Fibroblast of the aortic adventitia (primary cell): ENCODE measurements at places on chromosomes 11 and 22.

- no peak for DNase-seq
Observed at GRCh38 chr22:23526596-23527316, 53.3 kb downstream of the IGLL1 start.

- DNase-seq, result no peak
Observed at GRCh38 chr11:58004664-58005063, 19.0 kb upstream of the OR9Q1 start.

GRCh38 chr22:22166941-22167713 lies 77.5 kb upstream of the VPREB1 start:
- DNase-seq, result no peak

- no peak for DNase-seq
Observed at GRCh38 chr11:62133328-62134065, 9.7 kb downstream of the INCENP start.

DNA sequence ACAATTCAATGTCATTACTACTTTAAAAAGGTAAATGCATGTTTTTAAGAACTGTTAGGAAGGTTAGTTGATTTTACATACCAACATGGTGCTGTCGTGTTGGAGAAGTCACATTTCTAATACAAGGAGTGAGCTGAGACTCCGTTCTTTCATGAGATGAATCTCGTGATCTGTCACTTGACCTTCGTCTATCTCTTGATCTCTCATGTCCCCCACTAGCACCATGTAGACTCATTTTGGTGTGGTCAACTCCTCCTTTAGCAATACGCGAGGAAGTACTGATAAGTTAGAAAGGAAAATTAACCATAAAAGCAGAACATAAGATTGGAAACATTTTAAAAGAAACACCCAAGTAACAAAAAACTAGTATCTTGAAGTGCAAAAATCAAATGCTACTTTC lies 41.5 kb downstream of the BTBD10 start:
- no peak for DNase-seq

DNA sequence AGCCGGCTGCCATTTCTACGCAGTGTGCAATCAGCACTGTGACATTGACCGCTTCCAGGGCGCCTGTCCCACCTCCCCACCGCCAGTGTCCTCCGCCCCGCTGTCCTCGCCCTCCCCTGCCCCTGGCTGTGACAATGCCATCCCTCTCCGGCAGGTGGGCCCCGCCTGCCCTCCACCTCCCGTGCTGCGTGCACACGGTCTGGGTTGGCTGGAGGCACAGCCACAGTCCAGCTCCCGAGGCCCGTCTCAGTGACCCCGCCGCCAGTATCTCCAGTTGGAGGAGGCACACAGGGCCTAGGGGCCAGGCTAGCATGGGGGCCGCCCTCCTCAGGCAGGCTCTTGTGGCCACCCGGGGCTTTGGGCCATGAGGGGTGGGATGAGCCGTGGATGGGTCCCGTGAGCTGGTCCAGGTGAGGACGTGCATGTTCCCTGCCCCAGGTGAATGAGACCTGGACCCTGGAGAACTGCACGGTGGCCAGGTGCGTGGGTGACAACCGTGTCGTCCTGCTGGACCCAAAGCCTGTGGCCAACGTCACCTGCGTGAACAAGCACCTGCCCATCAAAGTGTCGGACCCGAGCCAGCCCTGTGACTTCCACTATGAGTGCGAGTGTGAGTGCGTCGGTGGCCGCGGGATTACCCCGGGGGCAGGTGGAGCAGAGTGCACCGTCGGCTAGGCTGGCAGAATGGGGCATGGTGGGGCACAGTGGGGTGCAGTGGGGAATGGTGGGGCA lies 29.7 kb downstream of the MUC5B start:
- DNase-seq, result no peak

GRCh38 chr11:93843906-93844305 lies 6.5 kb downstream of the VSTM5 start:
- no peak for DNase-seq

DNA sequence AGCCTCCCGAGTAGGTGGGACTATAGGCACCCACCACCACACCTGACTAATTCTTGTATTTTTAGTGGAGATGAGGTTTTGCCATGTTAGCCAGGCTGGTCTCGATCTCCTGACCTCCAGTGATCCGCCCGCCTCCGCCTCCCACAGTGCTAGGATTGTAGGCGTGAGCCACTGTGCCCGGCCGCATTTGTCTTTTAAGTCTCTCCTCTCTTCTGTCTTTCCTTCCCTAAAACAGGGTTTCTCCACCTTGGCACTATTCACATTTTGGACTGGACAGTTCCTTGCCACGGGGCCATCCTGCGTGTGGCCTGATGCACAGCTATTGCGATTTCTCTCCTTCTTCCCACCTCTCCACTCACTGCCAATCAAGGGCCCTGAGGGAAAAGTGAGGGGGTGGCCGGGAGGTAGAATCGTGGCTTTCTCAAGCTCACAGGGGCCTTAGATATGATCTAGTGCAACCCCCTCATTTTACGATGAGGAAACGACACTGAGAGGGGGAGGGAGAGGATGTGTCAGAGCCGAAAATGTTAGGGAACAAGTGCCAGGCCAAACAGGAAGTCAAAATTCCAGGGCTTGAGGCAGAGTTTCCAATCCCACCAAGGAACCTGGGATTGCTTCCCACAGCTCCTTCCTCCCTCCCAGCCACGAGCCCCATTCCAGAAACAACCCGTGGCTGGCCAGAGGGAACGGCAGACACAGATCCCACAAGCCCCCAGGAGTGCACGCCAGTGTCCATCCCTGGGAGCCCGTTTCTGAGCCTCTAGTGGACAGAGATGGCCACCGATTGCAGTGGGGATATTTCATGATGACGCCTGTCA lies 21.2 kb downstream of the SCGB1A1 start:
- peak; percentile 89 for DNase-seq

DNA sequence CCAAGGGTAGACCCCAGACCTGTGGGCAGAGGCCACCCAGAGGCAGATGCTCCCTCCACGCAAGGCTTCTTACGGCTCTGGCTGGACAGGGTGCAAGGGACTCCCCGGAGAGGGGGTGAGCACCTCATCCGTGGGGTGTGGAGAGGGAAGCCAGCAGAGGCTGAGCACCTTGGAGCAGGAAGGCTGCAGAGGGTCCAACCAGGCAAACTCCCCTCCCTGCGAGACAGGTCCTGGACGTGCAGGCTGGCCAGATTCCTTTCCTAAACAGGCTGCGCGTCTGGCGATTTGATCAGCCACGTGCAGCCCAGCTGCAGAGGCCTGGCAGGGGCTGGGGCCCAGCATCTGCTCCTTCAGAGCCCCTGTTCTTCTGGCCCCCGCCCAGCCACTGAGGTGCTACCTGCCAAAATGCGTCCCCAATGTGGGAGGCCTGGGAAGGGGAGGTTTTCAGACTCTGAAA lies 49.3 kb downstream of the WNT11 start:
- no peak for DNase-seq

DNA sequence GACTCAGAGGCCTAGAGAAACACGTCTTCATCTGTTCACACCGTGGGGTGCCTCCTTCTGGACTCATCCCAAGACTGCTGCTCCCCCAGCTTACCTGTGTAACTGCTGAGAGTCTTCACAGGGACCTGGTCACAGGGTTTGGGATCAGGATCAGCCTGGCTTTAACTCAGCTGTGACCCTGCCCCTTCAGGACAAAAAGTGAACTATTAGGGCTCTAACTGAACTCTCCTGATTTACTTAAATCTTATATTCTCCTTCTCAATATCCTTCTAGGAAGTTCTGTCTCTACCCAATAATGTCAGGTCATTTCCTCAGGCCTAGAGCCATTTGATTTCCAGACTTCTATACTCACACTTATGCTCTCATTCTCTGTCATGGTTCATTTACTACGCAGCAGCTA lies 108.4 kb downstream of the ZNF280B start:
- no peak for DNase-seq

GRCh38 chr11:75557666-75558494 lies 4.2 kb upstream of the SERPINH1 start:
- peak; percentile 98 for DNase-seq

DNA sequence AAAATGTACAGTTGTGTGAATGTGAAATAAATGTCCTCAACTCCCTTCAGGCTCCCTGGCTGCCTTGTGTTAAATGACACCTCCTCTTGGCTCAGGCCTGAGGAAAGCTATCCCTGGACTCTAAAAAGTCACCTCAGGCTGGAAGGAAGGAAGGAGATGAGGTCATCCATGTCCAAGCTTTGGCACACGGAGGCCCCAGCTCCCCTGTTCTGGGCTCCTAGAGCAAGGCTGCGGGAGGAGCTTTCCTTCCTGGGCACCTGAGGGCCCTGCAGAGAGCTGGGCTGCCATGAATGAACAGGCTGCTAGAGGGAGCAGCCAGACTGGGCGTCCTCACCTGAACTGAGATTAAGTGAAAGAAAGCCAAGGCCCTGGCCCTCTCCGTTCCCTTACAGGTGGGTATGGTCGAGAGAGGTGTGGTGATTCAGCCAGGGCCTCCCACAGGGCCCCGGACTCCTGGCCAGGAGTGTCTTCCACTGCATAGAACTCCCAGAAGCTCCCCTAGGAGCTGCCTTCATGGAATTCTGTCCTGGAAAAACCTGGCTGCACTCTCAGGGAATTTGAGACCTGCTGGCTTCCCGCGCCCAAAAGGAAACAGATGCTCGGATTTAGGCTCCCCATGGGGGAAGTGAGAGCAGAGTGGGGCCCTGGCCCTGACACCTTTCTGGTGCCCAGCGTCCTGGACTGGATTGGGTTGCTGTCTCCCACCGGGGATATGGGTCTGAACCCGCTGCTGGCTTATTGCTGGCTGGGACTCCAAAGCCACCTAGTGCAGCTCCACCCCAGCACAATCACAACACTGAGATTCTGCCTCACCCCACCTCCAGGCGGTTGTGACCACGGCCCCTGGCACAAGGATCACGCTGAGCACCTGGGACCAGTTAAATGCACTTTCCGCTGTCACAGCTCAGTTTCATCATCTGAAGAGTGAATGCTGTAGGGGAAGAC lies 22.2 kb downstream of the MYBPC3 start:
- no peak for DNase-seq

DNA sequence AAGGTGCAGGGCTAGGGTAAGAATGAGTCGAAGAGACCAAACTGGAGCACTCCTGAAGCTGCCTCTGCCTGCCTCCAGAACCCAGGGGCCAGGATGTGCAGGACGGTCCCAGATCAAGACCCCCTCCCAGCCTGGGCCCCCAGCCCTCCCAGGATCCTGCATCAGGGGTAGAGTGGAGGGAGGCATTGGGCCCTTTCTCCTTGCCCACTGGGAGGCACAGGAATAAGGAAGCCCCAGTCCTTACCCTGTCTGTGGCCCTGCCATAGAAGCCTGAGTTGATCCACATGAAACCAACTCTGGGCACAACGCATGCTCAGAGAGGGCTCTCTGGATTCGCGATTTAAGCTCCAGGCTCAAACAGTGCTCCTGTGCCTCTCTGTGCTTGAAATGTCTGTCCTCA lies 661.8 kb upstream of the B3GAT1 start:
- no peak for DNase-seq

DNA sequence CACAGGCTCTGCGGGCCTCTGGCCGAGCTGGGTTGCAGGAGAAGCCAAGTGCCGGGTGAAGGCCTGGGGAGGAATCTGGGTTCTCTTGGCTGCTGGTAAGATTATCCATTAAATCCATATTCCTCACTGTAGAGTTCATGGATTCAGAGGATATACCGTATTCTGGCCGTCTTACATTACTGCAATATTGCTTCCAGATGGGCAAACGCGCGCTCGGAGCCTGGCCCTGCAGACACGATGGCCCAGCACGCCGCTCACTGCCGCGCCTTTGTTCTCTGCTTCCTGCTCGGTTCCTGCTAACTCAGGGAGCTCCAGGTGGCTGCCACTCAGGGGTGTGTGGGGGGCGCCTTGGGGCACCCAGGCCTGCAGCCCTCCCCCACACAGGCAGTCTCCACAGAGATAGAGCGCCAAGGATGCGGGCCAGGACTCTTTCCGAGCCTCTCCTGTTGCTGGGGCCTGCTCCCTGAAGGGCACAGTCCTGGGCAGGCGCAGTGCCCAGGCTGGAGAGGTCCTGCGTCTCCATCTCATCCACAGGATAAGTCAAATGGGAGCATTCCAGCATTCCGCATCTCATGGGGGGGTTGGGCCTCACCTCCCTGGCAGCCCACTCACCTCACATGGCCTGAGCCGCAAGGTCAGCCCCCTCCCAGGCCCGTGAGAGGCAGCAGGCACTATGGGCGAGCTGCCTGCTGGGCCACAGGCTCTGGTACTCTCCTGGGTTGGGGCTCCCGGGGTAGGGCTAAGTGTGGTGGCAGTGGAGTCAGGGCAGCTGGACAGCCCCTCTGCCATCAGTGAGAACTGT lies 14.1 kb upstream of the KCNQ1OT1 start:
- no peak for DNase-seq

- peak; percentile 58 for DNase-seq
Observed at GRCh38 chr11:106668147-106668546, 350.1 kb downstream of the GUCY1A2 start.

DNA sequence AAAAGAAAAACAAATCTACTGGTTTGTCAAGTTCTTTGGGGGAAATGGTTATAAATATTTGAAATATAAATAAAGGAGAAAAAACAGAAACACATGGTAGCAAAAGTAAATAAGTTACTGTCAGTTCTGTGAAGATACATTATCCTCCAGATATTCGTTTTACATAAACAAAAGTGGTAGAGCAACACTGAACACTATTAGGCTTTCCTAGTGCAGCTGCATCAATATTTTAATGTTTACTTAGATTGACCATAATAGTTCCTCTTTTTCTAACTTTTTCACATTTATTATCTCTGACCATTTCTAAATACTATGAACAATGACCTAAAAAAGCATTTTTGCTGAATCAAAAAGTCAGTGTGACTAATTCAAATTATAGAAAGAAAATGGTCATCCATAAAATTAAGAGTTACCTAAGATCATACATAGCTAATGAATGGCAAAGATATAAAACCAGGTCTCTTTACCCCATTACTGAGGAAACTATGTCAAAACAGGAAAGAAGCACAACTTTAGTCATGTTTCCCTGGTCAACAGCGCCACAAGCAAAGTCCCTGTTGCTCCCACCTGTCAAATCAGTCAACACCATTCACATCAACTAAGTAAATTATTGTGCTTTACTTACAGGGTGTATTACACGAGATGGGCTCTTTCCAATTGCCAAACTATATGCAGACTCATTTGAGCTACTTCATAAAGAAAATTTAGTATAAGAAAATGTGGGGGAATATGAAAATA lies 38.5 kb downstream of the SBF2 start:
- DNase-seq, result no peak

DNA sequence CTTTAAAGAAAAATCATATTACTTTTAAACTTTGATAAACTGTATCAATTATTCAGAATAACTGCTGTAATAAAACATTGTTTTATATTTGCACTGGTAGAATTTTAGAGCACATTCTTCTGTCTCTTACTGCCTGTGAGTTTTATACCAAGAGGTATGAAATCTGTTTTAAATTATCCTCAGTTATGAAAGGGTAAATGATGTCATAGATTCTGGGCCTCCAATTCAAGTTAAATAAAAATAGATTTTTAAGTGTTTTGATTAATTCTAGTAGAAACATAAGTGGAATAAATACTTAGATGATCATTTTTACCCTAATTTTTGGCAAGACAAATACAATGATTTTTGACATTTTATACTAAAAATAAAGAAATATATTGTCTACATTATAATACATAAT lies 93.0 kb downstream of the GUCY1A2 start:
- DNase-seq, result peak; percentile 52

- DNase-seq, result no peak
Observed at GRCh38 chr11:122765487-122766131, 72.7 kb upstream of the CRTAM start.

- DNase-seq, result no peak
Observed at GRCh38 chr22:21994881-21995444, 12.4 kb upstream of the TOP3B start.

- DNase-seq, result no peak
Observed at GRCh38 chr11:27291302-27291889, 71.6 kb downstream of the CCDC34 start.

GRCh38 chr11:99682646-99683045 lies 661.9 kb downstream of the CNTN5 start:
- DNase-seq, result no peak

- no peak for DNase-seq
Observed at GRCh38 chr11:47912843-47913437, 64.8 kb upstream of the NUP160 start.

- DNase-seq, result peak; percentile 6
Observed at GRCh38 chr22:29555065-29555644, 1.6 kb upstream of the THOC5 start.
